Stimulated activated CD8-positive, alpha-beta memory T cell treated with anti-CD3 and anti-CD28 coated beads, Interleukin-4, amount 100 ng/mL, for 4 hours (primary cell): ENCODE measurements at places on chromosomes 3 and 15.

DNA sequence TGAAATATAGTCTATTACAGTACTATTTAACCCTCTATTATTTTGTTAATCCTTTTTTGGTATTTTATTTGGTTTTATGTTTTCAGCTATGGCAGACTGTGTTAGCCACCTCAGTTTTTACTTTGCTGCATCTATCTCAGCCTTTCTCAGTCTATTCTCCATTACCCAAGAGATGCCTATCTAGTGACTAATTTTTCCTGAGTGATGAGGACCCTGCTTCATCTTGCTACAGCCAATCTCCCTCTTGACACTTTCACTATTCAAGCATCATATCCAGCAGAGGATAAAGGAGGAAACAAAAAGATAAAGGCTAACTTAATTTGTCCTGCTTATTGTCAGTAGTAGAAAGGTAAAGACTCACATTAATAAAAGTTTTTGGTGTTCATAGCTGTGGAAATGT is 141.8 kb upstream of the NECTIN3 start:
- DNase-seq, result no peak

DNA sequence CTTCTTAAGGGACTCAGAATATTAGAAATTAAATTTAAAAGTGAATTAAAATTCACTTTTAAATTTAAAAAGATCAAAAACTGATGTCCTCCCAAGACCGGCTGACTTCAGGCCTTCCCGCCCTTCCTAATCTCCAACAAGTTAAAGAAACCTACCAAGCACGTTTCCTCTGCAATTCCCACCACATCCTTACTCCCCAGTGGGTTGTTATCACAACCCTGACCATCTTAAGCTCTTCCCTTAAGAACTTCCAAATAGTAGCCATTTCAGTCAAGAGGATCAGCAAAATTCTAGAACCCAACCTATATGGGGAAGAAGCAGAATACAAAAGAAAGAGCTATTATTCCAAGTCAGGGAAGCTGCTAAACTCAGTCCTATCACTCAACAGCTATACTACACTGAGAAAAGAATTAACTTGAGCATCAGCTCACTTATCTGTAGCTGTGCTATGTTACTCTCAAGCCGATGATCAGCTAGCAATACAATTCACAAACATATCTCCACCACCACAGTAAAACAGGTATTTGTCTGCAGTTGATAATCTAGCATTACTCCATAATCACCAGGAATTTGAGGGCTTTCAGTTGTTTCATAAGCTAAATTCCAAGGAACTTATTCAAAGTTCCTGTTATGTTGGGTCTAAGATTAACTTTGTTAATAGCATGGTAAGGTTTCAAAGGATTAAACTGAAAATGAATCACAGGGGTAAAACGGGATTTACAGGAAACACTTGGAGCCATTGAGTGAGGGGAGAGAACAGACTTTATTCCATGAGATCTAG is 14.3 kb downstream of the ABCC5 start:
- DNase-seq, result no peak

GRCh38 chr3:74693696-74694393 is 79.4 kb upstream of the CNTN3 start:
- no peak for DNase-seq

DNA sequence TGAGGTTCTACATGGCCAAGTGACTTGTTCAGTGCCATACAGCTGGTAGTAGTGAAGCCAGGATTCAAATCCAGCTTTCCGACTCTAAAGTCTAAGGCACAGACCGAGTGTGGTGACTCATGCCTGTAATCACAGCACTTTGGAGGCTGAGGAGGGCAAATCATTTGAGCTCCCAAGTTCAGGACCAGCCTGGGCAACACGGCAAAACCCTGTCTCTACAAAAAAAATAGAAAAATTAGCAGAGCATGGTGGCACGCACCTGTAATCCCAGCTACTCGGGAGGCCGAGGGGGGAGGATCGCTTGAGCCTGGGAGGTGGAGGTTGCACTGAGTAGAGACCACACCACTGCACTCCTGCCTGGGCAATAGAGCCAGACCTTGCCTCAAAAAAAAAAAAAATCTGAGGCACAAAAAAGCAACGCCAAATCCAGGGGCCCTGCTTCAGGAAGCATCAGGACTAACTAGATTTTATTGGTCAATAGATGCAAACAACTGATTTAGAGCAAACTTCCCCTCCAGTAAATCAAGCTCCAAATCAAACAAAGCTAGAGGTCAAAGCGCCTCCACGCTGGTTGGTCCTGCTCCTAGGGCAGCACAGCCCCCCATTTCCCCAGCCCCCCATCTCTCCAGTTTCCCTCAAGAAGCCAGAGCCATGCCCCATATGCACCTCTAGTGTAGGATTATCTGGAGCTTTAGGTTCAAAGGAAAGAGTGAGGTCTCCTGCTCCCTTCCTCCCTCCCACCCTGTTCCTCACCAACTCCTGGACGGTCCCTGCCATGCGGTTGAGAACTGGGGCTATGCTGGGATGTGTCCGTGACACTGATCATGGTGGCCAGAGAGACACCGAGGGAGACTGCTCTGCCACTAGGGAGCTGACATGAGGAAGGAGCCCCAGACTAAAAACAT is 2.9 kb upstream of the TNK2 start:
- DNase-seq, result no peak

- no peak for DNase-seq
Observed at GRCh38 chr3:161264852-161265251, 43.7 kb downstream of the NMD3 start.

- no peak for DNase-seq
Observed at GRCh38 chr3:25817107-25817506, 27.2 kb downstream of the OXSM start.

- DNase-seq, result no peak
Observed at GRCh38 chr15:31217566-31218270, 108.9 kb upstream of the KLF13 start.

DNA sequence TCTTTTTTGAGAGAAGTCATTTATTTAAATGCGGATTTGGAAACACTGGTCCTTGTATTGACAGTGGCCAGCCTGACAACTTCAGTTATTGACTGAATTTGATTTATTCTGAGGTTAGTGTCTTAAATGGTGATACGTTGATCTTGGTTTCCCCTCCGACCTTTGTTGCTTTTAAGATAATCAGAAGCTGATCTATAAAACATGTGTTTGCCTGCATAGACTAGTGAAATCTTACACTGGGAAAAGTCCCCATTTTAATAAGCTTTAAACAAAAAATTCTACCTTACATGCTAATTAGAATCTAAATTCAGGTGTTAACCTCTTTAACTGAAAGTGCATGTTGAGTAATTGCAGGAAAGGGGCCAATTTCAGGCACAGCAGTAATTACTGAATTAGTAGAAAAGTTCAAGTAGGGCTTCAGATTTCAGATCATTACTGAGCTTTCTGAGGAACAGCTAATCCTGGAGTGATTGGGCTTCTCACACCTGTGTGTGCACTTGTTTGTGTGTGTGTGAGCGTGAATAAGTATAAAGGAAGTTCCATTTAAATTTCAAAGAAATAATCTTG is 221.4 kb downstream of the SOX2 start:
- no peak for DNase-seq

GRCh38 chr3:134249935-134250716 is 533 bp downstream of the RYK start:
- DNase-seq, result peak; percentile 22

- no peak for DNase-seq
Observed at GRCh38 chr3:99373088-99373845, 265.1 kb upstream of the COL8A1 start.

- DNase-seq, result no peak
Observed at GRCh38 chr3:146331967-146332366, 81.1 kb upstream of the PLSCR4 start.

DNA sequence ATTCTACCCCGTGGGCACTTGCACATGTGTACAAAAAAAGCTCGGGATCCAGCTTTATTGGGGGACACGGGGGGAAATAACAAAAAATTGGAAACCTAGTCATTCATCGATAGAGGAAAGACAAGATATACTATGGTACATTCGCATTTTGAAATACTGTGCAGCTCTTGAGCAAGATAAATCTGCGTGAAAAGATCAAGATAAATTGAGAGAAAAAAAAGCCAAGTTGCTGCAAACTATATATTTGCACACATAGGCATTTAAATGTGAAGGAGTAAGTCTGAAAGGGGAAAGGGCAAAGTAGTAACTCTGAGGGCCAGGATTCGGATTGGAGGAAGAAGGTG is 620 bp upstream of the UBR1 start:
- no peak for DNase-seq

DNA sequence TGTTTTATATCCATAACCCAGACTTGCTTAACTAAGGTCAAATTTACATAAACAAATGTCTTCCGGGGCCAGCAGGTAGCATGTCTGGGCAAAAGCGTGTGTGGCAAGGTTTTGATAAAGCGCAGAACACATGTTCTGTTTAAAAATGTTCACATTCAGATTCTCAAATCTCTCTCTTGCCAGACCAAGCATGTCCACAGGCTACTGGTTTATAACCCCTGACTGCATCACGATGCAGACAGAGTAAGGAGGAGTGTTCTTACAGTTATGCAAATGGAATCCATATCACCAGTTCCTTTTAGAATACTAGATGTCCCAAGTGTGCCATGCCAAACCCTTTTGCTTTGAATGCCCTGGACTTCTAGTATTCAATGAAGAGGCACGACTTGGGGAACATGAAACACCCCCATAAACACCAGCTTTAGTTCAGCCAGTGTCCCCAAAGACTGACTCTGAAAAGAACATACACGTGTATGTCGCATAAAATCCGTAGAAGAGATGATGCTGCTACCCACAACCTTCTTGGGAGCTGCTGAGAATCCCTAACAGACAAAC is 412.0 kb downstream of the CNTN4 start:
- no peak for DNase-seq

DNA sequence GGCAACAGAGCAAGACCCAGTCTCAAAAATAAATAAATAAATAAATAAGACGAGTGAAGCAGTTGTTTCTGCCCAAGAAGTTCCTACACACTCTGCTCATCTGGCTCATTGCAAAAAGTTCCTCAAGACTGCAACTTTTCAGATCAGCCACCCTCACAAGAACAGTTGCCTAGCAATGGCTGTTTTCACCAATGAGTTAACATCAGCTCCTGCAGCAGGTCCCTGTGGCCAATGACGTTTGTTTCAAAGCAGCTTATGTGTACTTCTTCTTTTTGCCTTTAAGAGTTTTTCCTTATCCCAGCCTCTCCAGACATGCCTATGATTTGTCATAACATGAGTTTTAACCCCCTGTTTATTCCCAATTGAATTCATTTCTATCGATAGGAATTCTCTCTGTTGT is 118.4 kb upstream of the SPRED1 start:
- DNase-seq, result no peak

DNA sequence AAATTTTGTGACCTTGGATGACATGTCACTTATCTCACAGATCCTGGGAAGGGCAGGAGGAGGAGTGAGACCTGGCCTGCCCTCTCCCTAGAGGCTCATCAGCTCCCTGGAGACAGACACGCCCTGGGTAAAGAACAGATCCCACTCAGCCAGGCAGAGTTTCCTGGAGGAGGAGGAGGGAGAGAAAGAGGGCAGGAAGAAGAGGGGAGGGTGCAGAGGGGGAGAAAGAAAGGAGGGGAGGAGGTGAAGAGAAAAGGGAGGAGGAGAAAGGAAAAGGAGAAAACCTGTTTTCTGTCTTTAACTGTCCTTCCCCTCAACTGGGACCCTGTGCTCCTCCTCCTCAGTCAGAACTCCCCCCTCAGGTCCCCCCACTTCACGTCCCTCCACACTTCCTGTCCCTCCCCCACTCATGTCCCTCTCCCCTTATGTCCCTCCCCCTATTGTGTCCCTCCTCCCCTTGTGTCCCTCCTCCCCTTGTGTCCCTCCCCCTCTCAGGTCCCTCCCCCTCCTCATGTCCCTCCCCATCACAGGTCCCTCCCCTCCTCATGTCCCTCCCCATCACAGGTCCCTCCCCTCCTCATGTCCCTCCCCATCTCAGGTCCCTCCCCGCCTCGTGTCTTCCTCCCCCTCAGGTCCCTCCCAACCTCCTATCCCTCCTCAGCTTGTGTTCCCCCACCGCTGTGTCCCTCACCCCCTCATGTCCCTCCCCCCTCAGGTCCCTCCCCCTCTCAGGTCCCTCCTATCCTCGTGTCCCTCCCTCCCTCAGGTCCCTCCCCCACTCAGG is 52.3 kb upstream of the CGNL1 start:
- no peak for DNase-seq

- DNase-seq, result no peak
Observed at GRCh38 chr3:42544492-42545283, 37.1 kb downstream of the SEC22C start.

DNA sequence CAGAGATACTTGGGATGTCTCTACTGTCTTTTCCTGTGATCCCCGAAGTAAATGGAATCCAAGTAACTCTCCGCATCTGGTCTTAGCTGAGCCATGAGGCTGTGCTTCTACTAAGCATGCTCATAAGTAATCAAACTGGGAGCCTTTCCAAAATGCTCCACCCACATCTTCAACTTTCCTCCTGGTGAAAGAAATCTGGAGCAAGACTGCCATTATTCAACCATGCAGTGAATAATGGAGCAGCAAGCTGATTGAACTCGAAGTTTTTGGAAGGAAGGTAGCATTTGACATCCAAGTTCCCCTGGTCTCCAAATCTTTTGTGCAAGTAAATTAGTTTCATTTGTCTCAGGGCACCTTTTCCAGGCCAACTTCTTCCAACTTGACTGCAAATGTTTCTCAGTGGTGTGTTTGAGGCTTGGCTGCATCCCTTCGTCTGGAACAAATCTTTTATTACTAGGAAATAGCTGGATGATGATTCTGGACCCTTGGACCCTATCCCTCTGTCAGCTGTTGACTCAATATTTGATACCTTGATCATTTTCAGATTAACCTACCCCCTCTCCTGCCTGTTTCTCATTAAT is 19.4 kb downstream of the GXYLT2 start:
- no peak for DNase-seq

- no peak for DNase-seq
Observed at GRCh38 chr3:27500035-27500434, 15.9 kb upstream of the SLC4A7 start.

DNA sequence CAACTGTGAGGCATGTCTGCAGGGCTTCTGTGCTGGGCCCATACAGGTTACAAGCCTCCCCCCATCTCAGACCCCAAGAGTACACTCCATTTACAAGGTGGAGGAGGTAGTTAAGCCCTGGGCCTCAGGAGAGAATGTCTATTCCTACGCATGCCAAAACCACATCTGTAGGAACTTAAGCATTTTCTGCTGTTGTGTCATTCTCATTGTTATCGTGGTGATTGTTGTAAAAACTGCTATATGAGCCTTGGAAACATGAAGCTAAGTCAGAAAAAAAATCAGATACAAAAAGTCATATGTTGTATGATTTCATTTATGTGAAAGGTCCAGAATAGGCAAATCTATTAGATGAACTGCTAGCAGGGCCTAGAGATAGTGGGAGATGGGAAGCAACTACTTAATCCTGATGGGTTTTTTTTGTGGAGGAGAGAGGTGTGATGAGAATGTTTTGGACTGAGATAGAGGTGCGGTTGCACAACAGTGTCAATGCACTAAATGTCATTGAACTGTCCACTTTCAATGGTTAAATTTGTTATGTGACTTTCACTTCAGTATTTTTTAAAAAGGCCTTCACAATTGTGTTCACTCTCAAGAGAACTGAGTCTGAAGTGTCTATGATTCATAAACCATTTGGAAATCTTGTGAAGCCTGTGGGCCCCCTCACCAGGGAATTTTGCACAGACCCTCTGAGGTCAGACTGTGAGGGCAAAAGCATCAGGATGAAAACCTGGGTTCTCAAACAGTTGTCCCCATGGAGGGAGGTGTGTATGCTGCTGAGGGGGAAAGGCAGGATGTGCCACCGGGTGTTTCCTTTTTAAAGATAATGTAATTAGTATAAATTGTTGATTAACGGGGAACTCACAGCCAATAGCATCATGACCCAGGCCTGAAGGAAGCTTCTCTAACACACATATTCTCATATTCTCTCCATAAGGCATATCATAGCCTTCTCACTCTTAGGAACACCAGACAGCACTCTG is 3.2 kb downstream of the RTP3 start:
- DNase-seq, result no peak

- DNase-seq, result no peak
Observed at GRCh38 chr15:58530056-58530590, 98.3 kb downstream of the LIPC start.
